Left cardiac atrium (tissue), 4 donors: ENCODE measurements at places on chromosomes 6 and 20. TPM values are rescaled to one million over a fixed set of nuclear protein-coding genes. Genes with fewer than 3 reads are reported as not detected.

CCN5 gene
- total RNA-seq, result 25.1 TPM

C6orf58 gene
- total RNA-seq, result not detected

MAP7 gene
- total RNA-seq, result 2.2 TPM

MPIG6B gene
- 0.39 TPM for total RNA-seq

F13A1 gene
- total RNA-seq, result 122 TPM
